ENCODE measurements at places on chromosomes 16 and 17. TPM values are rescaled to one million over a fixed set of nuclear protein-coding genes. Genes with fewer than 3 reads are reported as not detected.

GRCh38 chr17:62668091-62668804 lies 40.8 kb downstream of the MRC2 start:
- DNase-seq: no peak

DNA sequence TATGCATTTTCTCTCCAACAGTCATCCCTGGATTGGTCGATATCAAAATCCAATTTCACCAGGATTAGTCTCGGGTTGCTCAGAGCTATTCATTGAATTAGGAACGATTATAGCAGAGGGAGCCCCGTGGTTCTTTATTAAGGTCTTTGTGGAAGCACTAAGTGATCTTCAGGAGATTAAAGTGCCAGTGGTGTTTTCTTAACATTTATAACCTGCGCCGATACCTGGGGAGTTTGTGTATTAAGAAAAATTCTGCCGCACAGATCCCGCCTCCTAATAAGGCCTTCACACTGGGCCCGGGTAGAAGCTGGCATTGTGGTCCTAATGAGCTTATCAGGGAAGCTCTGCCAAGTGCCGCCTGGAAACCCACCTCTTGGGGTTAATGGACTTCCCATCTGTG lies 238.7 kb downstream of the RBFOX1 start:
- no peak for DNase-seq

- DNase-seq: peak; percentile 71
Measured at GRCh38 chr17:32483451-32484019, 3.3 kb upstream of the CDK5R1 start.

DNA sequence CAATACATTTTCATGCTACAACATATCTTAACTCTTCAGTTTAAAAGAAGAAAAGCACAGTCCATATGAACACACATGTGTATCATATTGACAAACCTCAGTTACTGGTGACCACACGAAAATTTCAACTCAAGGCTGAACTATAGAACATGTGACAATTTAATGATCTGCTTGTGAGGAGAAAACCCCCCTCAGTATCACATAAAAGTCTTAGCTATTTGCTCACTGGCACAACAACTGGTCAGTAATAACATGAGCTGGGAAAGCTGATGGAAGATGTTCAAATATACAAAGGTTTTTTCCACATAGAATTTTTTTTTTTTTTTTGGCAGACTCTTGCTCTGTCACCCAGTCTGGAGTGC lies 19.5 kb downstream of the ZNF652 start:
- DNase-seq: no peak

DNA sequence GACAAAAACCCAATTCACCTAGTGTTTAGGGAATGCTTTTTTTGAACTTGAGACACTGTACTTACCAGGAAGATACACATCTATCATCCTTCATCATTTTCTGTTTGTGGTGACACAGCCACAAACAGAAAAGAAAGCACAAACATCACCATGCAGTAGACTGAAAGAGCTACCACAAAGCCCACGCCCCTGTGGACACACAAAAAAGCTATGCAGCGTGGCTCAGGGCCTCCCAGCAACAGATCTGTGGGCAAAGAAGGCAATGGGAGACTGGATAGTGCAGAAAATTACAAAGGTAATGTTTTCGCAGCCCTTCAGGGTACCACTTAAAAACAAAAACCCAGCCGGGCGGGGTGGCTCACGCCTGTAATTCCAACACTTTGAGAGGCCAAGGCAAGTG lies 9.6 kb downstream of the COTL1 start:
- DNase-seq: no peak

- DNase-seq: no peak
Measured at GRCh38 chr16:87740441-87740840, 25.3 kb downstream of the KLHDC4 start.

GRCh38 chr17:57051886-57052361 lies 33.1 kb upstream of the AKAP1 start:
- no peak for DNase-seq

- DNase-seq: peak; percentile 82
Measured at GRCh38 chr17:48472411-48473281, 42.6 kb upstream of the SKAP1 start.

DNA sequence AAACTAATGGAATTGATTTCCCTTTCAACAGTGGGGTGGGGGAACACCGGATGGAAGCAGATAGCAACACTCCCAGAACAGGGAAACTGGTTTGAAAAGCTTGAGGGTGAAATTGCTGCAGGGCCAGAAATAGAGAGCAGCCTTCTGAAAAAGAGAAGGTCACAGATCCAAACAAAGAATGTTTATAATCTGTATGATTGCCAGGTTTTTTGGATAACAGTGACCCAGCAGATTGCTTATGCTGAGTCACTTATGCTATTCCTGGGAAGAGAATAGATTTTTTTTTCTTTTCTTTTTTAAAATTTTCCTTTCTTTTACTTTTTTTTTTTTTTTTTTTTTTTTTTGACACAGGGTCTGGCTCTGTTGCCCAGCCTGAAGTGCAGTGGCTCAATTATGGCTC lies 641.3 kb downstream of the KCNJ2 start:
- DNase-seq: no peak

- no peak for DNase-seq
Measured at GRCh38 chr17:80118601-80119270, 17.4 kb downstream of the GAA start.

- no peak for DNase-seq
Measured at GRCh38 chr17:4898927-4899326, 409 bp upstream of the C17orf107 start.

DNA sequence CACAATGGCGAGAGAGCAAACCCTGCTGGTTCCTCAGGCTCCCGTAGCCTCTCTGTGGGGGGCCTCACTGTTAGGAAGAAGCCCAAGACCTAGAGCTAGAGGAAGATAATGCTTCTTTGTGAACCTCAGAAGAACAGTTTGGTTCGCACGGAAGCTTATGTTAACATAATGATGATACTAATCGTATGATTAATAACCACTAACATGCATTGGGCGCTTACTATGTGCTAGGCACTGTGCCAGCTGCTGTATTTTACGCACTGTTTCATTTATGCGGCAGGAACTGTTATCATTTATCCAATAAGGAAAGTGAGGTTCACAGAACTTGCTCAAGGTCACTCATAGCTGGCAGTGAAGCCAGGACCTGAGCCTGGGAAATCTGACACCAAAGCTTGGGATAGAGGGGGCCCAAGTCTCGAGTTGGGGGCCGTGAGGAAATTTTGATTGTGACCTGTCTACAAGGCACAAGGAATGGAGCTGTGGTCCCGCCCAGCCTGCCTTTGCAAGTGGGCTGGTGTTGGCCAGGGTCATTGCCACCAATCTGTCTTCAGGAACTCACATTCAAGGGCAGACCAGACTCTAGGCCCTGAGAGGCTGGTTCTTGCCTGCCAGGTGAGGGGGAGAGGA lies 6.8 kb downstream of the PRCD start:
- DNase-seq: no peak

GRCh38 chr16:5326395-5326794 lies 228.8 kb upstream of the EEF2KMT start:
- no peak for DNase-seq

DNA sequence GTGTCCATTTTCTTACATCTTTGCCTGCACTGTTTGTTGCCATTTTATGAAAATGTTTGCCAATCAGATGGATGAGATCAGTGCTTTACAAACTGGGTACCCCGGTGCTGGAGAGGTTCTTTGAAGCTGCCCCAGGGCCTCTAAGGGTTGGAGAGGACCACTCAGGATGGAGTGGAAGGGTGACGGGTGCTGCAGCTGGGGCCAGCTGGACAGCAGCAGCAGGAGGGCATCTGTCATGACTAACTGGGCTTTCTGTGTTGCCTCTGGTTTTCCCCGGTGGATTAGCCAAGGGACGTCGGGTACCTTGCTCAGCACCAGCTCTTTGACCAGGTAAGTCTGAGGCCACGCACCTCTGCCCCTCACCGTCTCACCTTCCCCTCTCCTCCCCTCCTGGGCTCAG lies 12.3 kb downstream of the KDM8 start:
- no peak for DNase-seq

CACNG4 gene
- polyA plus RNA-seq: 3.8 TPM

MYO1C gene
- 70.0 TPM for polyA plus RNA-seq

MEFV gene
- polyA plus RNA-seq: 0.11 TPM

SARM1 gene
- polyA plus RNA-seq: 14.8 TPM

WNT9B gene
- 9.4 TPM for polyA plus RNA-seq

HOXB8 gene
- 39.7 TPM for polyA plus RNA-seq
